PC-3 (cell line): ENCODE measurements at places on chromosomes 2 and 18. TPM values are rescaled to one million over a fixed set of nuclear protein-coding genes. Genes with fewer than 3 reads are reported as not detected.
A peak's percentile ranks its signal among the peaks of the same experiment; 100 is the strongest.

DNA sequence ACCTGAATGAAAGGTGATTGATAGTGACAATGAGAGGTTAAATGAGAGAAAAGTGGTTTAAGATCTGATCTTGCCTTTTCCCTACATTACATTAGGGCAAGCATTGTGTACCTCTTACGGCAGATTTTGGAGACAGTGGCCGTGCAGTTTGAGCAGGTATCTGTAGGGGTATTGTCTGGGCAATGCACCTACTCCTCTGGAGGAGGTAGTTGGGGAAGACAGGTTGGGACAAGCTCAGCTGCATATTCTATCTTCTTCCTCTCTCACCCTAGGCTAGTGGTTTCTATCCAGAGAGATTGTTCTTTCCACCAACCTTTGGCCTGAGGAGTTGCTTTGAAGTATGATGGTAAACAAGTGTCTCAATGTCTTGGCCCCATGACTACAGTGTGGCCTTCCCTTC lies 323.2 kb downstream of the CYP26B1 start:
- no peak for DNase-seq
- no peak overlapping the region for H3K27ac ChIP-seq
- no peak overlapping the region for H3K4me3 ChIP-seq
- H3K36me3 ChIP-seq, result no peaks in the 10 kb centered on the region

DNA sequence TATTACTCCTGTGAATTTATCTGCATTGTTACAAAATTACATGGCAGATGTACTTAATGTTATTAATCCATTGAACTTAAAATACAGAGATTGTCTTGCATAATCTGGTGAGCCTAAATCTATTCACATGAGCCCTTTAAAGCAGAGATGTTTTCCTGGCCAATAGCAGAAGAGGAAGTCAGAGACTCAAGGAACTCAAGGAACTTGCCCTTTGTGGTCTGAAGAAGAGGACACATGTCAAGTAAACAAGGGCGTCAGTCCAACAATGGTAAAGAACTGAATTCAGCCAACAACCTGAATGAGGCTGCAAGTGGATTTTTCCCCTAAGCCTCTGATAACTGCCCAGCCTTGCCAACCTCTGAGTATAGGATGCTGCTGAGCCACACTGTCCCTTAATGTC lies 356.3 kb upstream of the PKDCC start:
- H3K27me3 ChIP-seq, result peaks cover 55% of the 10 kb centered on the region
- no peaks in the 10 kb centered on the region for H3K4me1 ChIP-seq
- no peak for DNase-seq
- no peak overlapping the region for H3K27ac ChIP-seq
- H3K4me3 ChIP-seq, result no peak overlapping the region
- no peaks in the 10 kb centered on the region for H3K36me3 ChIP-seq

- peak; percentile 99 for DNase-seq
- H3K27ac ChIP-seq, result peak within 1 kb of the TSS; percentile 74
- peak within 1 kb of the TSS; percentile 92 for H3K4me3 ChIP-seq
- no peaks in the 10 kb centered on the region for H3K27me3 ChIP-seq
- H3K4me1 ChIP-seq, result peaks cover 43% of the 10 kb centered on the region
Measured at GRCh38 chr2:112764071-112765044, at the start of gene CKAP2L. TSS of gene CKAP2L (minus strand) at chr2:112764609. CDS start at chr2:112764598, 11 bp downstream.

GRCh38 chr2:105588581-105588980 lies 156.1 kb upstream of the NCK2 start:
- no peak overlapping the region for H3K4me3 ChIP-seq
- no peak overlapping the region for H3K27ac ChIP-seq
- peaks cover 19% of the 10 kb centered on the region for H3K4me1 ChIP-seq

DNA sequence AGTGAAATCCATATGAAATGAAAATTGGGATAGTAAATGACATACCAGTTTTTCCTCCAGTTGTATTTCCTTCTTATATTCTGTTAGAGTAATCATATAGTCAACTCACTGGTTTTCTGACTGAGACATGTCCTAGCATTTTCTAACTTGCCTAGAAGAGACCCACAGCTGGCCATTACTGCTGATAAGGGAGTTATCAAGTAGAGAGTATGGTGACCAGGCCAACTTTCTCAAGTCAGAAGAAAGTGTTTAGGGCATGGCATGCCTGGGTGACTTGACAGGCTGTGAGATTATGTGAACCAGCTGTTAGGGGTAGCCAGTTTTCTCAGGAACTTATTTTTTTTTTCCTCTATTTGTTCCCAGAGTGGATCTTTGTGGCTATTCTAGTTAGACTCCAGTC lies 81.2 kb downstream of the GPD2 start:
- no peak overlapping the region for H3K27ac ChIP-seq
- peaks cover 2% of the 10 kb centered on the region; the same call in 1 of the 2 replicates for H3K36me3 ChIP-seq
- no peak for DNase-seq
- H3K27me3 ChIP-seq, result no peaks in the 10 kb centered on the region
- H3K4me3 ChIP-seq, result no peak overlapping the region
- no peaks in the 10 kb centered on the region for H3K4me1 ChIP-seq

DNA sequence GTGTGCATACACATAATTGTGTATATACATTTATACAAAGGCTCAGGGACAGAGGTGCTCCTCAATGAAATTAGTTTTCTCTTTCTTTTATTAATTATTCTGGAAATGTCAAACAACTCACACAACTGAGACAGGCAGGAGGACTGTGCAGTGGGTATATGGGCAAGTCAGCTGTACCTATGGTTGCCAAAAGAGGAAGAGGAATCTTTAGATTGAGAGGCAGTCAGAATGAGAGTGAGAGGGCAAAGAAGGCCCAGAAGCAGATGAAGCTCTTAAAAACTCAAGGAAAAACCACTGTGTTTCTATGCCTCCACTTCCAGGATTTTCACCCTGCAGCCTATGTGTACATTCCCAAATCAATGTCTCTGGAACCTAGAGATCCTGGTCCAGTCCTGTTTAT lies 79.1 kb downstream of the CACNB4 start:
- no peak for DNase-seq
- H3K4me3 ChIP-seq, result no peak overlapping the region
- H3K4me1 ChIP-seq, result no peaks in the 10 kb centered on the region
- no peak overlapping the region for H3K27ac ChIP-seq
- no peaks in the 10 kb centered on the region for H3K36me3 ChIP-seq
- H3K27me3 ChIP-seq, result peaks cover 55% of the 10 kb centered on the region; the same call in 1 of the 2 replicates

- H3K4me3 ChIP-seq, result no peak overlapping the region
- H3K36me3 ChIP-seq, result no peaks in the 10 kb centered on the region
- H3K27me3 ChIP-seq, result no peaks in the 10 kb centered on the region
- no peak overlapping the region for H3K27ac ChIP-seq
- H3K4me1 ChIP-seq, result no peaks in the 10 kb centered on the region
Measured at GRCh38 chr2:219591091-219591490, 6.6 kb upstream of the STK11IP start.

DNA sequence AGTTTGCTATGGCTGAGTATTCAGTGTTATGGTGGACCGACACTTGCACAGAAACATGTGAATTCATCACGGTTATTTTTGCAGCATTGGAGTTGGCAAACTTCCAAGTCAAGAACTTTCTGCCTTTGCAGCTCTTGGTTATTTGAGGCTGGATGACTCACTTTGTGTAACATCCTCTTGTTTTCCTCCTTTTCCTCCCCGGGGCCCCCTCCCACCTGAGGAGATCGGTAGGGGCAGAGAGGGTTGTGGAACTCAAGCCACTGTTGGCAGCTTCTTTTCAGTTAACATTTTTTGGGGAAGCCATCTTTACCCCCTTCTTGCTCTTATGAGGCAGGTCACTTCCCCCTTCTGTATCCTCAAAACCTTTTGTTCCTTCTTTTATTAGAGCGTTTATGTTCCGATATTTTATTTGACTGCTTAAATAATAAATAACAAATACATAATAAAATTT lies 48.6 kb downstream of the DDX1 start:
- no peaks in the 10 kb centered on the region for H3K27me3 ChIP-seq
- no peak overlapping the region for H3K27ac ChIP-seq
- H3K4me1 ChIP-seq, result peaks cover 11% of the 10 kb centered on the region
- H3K4me3 ChIP-seq, result no peak overlapping the region
- peak; percentile 82 for DNase-seq

The TCF23 gene
- not detected in 2 replicates for total RNA-seq

The STON1 gene
- 1.2 TPM in 2 replicates for total RNA-seq

The STAT4 gene
- 1.6 and 2.2 TPM in 2 replicates for total RNA-seq

The MERTK gene
- total RNA-seq, result 2.5 and 3.9 TPM in 2 replicates

The FKBP7 gene
- 3.7 and 4.2 TPM in 2 replicates for total RNA-seq
